Astrocyte of the hippocampus (primary cell): ENCODE measurements at places on chromosomes 5 and 9.

DNA sequence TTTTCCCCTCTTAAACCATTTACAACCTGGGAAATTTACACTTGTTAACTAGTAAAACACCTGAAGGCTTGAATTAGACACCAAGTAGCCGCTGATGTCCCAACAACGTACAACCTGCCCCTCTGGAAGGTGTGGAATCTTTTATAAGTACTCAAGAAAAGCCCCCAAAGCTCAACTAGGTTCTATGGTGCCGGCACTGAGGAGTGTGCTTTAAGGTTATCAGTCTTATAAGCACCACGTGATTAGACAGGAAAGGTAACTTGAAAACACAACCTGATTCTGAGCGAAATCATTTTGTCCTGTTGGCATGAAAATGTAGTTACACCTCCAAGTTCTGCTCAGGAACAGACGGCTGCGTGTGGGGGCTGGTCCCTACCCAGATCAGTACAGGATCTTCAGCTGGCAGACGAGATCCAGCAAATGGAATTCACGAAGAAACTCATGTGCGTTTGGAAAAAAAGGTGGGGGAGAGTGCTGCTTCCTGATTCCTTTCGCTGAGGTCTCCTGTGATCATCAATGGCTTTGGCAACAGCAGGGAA, 195.5 kb downstream of the MEF2C start:
- peak; percentile 66 for DNase-seq

- DNase-seq = peak; percentile 10
These were observed 18.4 kb upstream of the ALDOB start for GRCh38 chr9:101453776-101454570.

- DNase-seq = no peak
These were observed 168.7 kb upstream of the RPS23 start for GRCh38 chr5:82446809-82447208.

DNA sequence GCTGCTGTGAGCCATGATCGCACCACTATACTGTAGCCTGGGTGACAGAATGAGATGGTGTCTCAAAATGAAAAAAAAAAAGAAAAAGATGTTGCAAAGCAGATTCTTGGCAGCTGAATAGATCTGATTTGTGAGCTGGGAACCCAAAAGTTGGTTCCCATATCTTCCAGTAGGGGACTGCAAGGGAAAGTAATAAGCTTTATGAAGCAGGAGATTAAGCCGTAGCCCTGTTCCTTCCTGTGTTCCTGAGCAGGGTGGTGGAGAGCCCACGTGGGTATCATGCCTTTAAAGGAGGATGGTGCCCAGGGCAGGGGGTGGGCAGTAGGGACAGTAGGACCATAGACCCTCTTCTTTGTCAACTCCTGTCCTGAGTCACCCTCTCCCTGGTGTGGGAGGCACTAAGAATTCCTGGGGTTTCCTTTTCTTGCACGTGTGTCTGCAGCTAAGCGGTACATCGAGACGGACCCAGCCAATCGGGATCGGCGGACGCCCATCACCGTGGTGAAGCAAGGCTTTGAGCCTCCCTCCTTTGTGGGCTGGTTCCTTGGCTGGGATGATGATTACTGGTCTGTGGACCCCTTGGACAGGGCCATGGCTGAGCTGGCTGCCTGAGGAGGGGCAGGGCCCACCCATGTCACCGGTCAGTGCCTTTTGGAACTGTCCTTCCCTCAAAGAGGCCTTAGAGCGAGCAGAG, 37.9 kb downstream of the STOM start:
- DNase-seq = no peak

- DNase-seq = no peak
These were observed 640.8 kb upstream of the SGCD start for GRCh38 chr5:155686131-155686530.
